Hepatic stellate cell (primary cell): ENCODE measurements at places on chromosomes 2 and 18.

DNA sequence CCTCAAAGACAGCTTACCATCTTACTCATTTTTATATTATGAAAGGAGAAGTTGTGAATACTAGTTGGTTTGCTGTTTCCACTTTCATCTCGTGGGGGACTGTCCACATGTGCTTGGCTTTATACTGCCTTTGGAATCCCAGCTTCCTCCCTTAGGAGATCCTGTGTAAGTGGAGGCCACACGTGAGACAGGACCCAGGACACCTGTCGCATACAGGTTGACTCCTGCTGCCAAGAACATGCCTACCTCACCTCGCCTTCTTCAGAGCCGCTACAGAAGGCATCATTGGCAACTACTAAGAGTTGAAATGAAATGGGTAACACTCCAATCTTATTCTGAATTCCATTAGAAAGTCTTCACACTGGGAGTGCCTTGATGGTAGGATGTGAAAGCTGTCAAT, 69.3 kb downstream of the PPP4R1 start:
- DNase-seq: no peak

GRCh38 chr18:10661317-10661716, 135.5 kb downstream of the NAPG start:
- DNase-seq: no peak

- DNase-seq: no peak
These were observed 492 bp downstream of the CHRNA1 start for GRCh38 chr2:174763780-174764179.

DNA sequence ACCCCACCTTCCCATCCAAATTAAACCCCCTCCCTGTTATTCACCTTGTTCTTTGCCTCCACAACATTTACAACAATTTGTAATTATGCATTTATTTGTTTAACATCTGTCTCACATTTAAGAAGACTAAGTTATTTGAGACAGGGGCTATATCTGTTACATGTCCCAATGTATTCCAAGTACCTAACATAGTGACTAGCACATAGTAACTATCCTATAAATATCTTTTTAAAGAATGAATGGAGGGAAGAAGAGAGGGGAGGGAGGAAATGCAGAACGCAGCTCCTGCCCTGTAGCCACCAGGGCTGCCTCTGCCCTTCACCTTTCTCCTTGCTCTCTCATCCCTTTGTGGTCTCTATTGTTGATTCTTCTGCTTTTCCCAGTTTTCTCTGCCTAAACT, 40.6 kb downstream of the HDHD2 start:
- no peak for DNase-seq

- DNase-seq: no peak
These were observed 72.2 kb upstream of the THOC1 start for GRCh38 chr18:340044-340443.

GRCh38 chr2:71462056-71462605, 8.8 kb downstream of the DYSF start:
- DNase-seq: no peak

DNA sequence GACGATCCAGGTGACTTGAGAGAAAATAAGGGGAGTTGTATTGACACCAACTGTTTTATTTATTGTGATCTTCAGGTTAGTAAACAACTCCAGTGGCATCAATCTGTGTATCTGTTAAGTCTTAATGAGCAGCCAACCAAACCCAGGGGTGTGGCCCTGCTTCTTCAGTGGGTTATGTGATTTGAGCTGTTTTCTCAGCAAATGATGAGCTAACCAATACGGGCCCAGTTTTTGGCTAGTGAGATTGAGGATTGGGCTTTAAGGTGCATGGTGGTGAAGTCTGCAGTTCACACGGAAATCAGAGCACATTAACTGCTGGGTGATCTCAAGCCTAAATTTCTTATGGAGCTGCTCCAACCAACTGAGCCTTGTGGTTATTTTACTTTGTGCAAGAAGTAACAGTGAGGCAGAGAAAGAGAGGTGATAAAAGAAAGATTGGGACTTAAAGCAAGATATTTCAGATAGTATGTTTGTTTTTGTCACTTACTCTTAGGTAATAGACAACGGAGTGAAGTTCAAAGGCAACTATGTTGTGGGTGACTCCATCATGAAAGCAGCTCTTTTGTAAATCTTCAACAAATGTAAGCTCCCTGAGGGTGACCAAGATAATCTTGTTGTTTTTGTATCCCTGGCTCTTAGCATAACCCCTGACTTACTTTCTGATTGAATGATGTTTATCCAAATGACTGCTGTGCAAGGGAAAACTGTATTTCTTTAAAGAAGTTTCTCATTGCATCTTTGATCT, 2.4 kb downstream of the MTCL1 start:
- peak; percentile 45 for DNase-seq

DNA sequence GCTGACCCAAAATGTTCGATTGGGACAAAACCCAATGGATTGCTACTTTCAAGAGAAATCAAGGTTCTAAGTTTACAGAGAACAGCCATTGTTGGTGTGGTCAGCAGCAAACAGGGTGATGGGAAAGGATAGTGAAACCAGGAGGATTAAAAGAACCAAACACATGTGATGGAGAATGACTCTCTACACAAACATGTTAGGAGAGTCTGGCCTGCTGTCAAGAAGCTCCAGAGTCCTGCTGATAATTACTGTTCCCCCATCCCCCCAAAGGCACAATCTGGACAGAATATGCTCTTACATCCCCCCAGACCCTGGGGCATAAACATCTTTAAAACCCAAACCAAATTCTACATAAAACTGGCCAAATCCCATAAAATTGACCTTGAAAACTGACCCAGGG, 32.0 kb upstream of the ACYP2 start:
- DNase-seq: no peak

DNA sequence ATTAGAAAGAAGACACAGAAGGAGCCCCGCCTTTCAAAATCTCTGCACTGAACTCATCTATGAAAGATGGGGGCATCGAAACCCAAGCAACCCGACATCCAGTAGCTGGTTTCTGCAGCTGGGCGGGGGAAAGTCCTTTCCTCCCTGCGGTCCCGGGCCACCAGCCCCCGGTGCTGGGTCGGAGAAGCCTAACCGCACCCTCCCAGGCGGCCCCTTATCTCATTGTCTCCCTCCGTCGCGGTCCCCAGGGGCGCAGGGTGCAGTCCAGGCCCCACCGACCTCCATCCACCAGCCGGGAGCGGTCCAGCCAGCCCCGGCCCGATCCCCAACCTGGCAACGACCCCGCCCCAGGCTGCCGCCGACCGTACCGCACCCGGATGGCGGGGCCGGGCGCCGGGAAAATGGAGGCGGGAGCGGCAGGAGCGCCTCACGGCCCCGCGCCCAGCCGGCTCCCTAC, 452 bp downstream of the RAPH1 start:
- DNase-seq: no peak

DNA sequence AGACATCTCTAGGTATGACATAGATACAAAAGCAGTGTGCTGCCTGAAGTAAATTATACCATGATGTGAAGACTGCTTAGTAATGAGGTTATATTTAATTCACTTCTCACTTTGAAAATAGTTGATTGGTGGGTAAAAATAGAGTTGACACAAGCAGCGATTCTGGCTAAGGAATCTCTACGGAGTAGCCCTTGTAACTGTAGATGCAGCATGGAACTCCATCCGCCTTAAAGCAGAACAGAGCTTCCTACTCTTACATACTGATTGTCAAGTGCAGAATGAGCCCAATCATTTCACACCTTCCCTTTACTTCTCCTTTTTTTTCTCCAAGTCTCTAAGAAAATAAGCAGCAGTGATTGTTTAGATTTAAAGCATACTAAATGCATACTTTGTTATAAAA, 1594.6 kb upstream of the SLC39A10 start:
- no peak for DNase-seq

DNA sequence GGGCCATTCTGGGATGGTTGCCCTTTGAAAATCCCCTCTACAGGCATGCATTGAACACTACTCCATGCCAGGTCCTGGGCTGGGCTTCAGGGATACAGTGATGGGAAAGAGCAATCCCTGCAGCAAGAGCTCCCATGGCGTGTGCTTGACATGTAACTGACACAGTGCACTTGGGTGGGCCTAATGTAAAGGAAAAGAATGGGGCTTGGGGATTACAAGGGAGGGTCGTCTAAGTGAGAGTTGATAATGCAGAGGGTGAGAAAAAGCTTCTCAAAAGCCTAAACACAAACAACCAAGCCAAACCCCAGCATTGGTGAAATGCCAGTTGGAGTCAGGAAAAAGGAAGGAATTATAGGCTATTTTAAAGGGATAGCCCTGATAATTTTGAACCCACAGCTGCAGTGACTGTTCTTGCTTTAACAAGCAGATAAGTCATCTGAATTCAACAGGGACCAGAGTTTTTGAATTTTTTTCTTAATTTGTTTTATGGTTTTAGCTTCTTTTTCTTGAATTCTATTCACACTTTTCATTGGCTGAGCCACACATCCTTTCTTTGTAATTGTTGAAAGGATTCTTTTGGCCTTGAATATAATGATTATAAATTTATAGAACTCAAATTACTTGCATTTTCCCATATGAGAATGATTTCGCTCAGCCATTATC, 308.7 kb downstream of the LPIN1 start:
- DNase-seq: no peak

- DNase-seq: no peak
These were observed 32.4 kb downstream of the TMEM87B start for GRCh38 chr2:112087346-112088020.

DNA sequence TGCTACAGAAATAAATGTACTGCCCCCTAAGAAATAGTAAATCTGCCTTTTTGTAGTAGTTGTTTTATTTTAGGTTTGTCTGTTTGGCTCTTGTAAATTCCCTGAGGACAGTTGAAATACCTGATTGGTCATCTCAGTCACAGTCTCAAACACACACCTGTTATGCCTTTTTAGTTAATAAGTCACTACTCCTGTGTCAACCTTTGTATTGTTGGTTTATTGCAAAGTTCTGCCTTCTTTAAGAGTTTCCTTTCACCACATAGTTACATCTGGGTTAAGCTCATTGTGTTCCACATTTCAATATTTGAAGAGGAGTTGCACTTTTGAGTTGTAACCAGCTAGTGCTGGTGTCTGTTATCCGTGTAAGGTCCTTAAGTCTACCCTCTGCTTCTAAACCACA, 198.7 kb downstream of the CCDC85A start:
- no peak for DNase-seq

- no peak for DNase-seq
These were observed 48.7 kb downstream of the ST3GAL5 start for GRCh38 chr2:85840091-85840490.

DNA sequence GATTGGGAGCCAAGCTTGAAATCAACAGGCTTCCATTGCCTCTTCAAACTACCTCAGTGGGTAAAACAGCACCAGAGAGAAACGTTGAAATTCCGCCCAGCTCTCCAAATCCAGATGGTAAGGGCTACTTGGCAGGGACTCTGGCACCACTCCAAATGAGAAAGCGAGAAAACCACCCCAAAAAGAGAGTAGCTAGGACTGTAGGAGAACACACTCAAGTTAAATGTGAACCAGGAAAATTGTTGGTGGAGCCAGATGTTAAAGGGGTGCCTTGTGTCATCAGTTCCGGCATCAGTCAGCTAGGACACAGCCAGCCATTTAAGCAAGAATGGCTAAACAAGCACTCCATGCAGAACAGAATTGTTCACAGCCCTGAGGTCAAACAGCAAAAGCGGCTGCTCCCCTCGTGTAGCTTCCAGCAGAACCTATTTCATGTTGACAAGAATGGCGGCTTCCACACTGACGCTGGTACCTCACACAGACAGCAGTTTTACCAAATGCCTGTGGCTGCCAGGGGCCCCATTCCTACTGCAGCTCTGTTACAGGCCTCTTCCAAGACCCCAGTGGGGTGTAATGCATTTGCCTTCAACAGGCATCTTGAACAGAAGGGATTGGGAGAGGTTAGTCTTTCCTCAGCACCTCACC, 167.3 kb downstream of the ASXL3 start:
- no peak for DNase-seq

GRCh38 chr2:151269798-151270568, 8.3 kb upstream of the RBM43 start:
- DNase-seq: no peak

DNA sequence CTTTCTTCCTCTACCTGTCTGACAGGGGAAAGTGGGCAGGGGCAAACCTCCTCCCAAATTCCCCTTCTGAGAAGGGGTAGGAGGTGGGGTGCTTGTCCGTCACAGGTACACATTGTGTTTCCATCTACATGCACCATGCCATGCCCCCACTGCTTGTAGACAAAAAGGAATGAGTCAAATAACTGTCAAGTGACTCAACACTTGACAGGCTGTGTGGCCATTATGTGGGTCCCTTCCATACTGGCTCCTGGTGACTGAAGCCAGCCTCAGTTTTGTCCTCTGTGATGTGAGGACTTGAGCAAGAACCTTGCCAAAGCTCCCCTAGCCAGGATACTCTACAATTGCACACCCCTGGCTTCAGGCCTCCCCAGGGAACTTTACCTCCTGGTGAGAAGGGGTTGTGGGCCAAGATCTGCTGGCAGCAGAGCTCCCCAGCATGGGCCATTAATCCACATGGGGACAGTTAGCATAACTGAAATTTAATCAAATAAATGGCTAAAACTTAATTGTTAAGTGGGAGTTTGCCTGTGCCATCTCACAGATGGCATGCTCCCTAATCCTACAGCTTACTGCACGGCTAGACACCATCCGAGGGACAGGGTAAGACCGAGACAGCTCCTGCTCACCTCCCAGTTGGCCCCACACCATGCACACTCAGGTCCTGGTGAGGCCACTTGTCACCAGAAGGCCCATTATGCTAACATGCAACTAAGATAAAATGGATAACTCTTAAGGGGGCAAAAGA, 140.2 kb downstream of the BCL11A start:
- no peak for DNase-seq

DNA sequence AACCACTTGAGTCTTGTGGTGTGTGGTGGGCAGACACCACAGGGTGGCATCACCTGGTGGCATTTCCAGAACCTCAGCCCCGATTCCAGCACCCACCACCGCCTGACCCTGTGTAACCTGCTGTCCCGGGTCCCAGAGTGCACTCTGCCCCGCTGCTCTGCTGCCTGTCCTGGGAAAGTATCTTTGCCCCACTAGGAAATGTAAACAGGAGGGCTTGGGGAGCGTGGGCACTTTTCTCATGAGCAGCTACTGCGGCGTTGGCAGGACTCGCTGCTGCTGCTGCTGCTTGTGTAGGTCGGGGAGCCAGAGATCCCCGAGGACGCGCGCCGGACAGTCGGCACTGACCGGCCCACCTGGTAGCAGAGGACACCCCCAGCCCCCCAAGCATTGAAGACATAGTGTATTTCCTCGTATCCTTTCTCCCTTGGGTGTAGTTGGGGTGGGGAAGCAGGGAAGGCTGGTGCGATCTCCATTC, 13.4 kb downstream of the DTYMK start:
- no peak for DNase-seq
